Liver (tissue), 10 donors: ENCODE measurements at places on chromosomes 2 and 18. TPM values are rescaled to one million over a fixed set of nuclear protein-coding genes. Genes with fewer than 3 reads are reported as not detected.

DNA sequence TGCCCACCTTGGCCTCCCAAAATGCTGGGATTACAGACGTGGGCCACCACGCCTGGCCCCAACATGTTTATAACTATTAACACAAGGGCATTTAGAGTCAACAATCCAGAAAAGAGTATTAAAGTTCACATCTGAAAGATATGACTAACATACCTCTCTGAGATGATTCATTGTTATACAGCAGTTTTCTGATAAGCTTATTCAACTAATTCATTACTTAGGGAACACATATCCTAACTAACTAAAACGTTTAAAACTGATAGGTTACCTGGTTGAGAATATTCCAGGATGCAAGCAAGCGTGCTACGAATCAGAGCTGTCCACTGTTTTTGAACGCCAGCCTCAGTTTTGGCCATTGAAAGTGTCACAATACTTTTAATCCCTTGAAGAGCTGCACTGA is 34.0 kb upstream of the STRN start:
- no peak for DNase-seq

DNA sequence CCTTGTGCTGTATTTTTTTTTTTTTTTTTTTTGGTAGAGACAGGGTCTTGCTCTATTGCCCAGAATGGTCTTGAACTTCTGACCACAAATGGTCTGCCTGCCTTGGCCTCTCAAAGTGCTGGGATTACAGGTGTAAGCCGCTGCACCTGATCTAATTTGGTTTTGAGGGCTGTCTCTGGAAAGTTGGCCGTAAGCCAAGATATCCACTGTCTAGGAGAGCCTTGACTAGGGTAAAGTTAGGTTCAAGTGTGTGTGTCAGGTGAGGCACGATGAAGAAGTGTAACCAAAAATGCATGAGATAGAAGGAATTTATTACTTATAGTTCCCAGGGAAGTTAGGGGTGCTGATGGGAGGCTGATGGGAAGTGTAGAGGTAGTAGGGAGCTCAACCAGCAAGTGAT is 46.7 kb downstream of the INO80C start:
- DNase-seq, result no peak

GRCh38 chr2:205982776-205983327 is 103.1 kb downstream of the INO80D start:
- no peak for DNase-seq

DNA sequence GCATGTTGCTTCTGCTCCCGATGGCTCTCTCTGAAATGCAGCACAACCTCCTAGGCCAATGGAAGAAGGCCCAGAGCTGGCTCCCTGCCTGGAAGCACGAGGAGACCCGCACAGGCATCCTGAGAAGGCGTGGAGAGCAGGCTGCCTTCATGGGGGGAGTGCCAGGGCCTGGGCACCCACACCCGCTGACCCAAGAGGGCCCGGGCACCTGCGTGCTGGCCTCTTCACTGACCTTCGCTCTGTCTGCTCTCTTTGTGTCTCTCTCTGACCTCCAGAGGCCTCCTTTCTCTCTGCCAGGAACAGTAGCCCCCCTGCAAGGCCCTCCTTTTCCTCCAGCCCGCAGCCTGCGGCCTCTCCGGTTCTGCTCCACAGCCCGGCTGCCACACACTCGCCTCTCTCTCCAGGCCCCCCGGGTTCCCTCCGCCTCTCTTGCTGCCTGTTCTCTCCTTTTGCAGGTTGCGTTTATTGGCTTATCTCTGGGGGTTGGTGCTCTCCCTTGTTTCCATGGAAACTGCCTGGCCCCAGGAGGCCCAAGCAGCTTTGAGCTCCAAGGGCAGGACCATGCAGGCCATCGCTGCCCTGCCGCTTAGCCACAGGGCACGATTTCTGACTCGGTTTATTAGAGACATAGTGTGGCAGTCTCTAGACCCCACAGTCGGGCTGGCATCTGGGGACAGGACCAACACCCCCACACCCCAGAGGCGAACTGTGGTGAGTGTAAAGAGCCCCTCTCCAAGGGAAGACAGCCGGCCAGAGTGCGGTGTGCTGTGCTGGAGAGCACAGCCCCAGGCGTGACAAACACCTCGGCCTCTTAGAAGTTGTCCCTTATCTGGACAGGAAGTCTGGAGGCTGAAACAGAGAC is 1.7 kb downstream of the MZT2B start:
- no peak for DNase-seq

DNA sequence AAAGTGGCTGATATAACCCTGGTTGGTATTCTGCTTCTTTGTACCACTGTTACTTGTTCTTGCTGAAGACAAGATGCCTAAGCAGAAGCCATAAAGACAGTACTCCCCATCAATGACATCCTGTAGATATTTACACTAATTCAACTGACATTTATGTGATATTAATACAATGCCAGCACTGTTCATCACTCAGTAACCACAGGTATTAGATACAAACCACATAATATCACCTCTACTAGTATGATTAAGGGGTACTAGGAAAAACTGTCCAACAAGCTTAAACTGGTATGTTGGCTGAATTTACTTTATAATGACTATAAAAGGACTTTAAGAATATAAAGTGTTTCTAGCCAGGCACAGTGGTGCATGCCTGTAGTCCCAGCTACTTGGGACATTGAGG is 65.8 kb downstream of the RTN4 start:
- DNase-seq, result no peak

GRCh38 chr18:51182824-51183223 is 14.7 kb downstream of the MEX3C start:
- DNase-seq, result no peak

DNA sequence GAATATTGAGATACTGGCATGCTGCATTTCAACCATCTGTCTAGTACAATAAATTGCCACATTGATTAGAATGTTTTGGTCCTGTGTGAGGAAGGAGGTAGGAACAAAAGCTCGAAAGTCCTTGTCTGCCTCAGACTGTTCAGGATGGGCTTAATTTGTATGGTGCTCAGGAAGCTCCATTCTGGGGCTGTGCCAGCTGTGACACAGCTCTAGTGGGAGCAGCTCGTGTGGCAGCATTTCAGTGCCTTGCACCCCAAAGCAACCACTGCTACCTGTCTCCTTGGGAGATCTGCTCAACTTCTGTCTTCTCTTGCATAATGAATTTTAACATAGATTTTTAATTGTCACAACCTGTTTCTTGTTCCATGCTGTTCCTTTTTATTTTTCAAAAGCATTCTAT is 144.4 kb upstream of the THUMPD2 start:
- DNase-seq, result no peak

GRCh38 chr2:75025633-75026380 is 67.4 kb downstream of the POLE4 start:
- no peak for DNase-seq

DNA sequence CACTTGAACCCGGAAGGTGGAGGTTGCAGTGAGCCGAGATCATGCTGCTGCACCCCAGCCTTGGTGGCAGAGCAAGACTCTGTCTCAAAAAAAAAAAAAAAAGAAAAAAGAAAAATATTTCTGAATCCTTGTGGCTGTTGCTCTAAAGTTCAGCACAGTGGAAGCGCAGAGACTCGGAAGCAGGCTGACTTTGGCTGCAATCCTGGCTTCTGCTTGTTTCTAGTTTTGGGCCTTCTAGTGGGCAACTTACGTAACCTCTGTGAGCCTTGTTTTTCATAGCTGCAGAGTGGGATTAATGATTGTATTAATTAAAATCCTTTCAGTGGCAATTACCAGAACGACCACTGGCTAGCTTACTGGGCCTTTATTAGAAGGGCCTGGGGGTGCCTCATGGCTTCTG is 28.4 kb downstream of the GNLY start:
- no peak for DNase-seq

GRCh38 chr2:219687882-219688559 is 60.6 kb downstream of the SLC4A3 start:
- no peak for DNase-seq

The LONRF2 gene
- total RNA-seq, result 3.7 TPM

The LMAN2L gene
- total RNA-seq, result 15.1 TPM

The ERMN gene
- total RNA-seq, result not detected
